ENCODE measurements at places on chromosomes 12 and 14. TPM values are rescaled to one million over a fixed set of nuclear protein-coding genes. Genes with fewer than 3 reads are reported as not detected.

The ACSM4 gene
- not detected for total RNA-seq

The GPD1 gene
- total RNA-seq, result 1.5 TPM

The AMN1 gene
- total RNA-seq, result 10.5 TPM

The STON2 gene
- total RNA-seq, result 25.1 TPM

The KRT3 gene
- not detected for total RNA-seq

The RERGL gene
- 7.9 TPM for total RNA-seq

The KERA gene
- total RNA-seq, result not detected

The MANSC4 gene
- total RNA-seq, result not detected

The IL22 gene
- not detected for total RNA-seq

DNA sequence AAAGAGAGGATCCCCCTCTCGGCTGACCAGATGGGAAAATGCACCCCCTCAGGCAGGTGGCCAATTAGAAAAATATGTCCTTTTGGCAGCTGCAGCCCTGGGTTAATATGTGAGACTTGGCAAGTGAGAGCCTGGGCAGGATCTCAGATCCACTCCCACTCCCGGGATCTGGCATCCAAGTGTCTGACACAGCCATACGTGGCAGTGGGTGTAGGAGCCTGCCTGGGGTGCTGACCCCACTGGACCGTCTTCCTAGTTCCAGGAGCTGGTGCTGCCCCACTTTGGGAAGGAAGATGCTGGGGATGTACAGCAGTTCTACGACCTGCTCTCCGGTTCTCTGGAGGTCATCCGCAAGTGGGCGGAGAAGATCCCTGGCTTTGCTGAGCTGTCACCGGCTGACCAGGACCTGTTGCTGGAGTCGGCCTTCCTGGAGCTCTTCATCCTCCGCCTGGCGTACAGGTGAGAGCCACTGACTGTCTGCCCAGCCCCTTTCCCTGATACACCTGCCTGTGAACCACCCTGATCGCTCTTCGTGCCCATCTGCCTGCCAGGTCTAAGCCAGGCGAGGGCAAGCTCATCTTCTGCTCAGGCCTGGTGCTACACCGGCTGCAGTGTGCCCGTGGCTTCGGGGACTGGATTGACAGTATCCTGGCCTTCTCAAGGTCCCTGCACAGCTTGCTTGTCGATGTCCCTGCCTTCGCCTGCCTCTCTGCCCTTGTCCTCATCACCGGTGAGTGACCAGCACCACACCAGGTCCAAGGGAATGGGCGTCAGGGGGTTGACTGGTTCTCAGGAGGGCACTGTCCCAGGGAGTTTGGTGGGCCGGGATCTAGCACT lies 5.8 kb downstream of the NR4A1 start:
- DNase-seq, result no peak

DNA sequence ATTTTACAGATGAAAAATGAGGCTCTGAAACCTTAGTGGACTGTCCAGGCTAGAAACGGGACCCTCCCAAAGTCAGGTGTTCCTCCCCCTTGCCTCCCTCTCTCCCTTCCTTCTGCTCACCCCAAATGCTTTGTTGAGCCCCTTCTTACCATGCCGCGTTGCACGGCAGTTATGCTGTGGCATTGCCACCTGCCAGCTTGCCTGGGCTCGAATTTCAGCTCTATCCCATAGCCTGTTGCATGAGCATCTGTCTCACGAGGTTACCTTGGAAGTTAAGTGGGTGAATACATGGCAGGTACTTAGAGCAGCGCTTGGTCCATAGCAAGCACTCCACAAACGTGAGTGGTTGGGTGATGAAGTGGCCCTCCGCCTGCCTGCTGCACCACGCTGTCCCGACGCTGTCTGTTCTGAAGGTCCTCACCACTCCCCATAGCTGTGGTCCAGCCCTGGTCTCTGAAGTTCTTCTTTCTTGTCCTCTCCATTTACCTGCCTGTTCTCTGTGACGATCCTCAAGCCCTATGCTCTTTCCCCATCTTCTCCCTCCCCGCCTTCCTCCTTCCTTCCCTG lies 269.9 kb downstream of the CACNA1C start:
- DNase-seq, result no peak

DNA sequence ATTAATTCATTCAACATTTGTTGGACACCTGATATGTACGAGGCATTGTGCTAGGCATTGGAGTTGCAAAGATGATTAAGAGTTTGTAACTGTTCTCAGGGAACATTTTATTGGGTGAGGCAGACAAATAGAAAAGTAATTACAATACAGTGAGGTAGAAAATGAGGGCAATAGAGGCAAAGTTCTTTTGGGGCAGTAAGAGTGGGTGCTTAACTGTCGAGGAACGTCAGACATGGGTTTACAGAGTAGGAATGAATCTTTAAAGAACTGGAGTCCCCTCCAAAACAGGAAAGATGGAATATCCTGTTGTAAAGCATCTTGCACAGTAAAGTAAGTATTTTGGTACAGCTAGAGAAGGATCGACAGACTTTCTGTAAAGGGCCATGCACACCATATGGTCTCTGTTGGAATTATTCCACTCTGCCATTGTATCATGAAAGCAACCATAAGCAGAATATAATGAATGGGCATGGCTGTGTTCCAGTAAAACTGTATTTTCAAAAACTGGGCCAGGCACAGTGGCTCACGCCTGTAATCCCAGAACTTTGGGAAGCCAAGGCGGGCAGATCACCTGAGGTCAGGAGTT lies 9.1 kb downstream of the CREBL2 start:
- DNase-seq, result no peak

DNA sequence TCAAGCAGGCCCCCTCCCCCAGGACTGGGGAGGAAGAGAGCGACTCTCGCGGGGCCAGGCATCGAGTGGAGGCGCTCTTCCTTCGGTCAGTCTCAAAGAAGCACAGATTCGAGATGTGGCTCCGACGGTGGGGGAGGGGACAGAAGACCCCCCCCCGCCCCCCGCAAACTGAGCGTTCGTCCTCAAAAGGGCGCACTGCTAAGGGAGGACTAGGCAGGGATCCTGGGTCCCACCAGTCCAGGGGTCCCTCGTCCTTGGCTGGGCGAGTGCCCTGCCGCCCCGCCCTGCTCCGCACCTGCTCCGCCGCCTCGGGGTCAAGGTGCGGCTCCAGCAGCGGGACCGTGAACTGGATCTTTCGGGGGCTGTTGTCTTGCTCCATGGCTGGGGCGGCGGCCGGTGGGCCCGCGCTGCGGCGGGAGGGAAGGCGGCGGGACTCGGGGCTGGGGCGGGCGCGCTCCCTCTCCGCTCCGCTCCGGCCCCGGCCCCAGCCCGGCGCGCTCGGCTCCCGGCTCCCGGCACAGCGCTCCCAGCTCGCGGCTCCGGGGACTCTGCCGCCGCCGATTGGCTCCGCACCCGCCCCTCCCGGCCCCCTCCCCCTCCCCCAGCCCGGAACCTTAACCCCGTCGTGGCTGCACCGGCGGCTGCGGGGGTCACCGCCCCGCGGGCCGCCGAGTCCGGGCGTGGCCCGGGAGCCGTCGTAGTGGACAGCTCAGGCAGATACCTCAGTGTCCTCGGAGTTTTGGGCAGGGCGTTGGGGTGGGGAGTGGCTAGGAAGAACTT lies at the start of gene PPP1R1A:
Gene PPP1R1A (minus strand): TSS at position 550 of the 780 bp plus-strand sequence. CDS start 171 bp downstream, at position 379.
- DNase-seq, result no peak

DNA sequence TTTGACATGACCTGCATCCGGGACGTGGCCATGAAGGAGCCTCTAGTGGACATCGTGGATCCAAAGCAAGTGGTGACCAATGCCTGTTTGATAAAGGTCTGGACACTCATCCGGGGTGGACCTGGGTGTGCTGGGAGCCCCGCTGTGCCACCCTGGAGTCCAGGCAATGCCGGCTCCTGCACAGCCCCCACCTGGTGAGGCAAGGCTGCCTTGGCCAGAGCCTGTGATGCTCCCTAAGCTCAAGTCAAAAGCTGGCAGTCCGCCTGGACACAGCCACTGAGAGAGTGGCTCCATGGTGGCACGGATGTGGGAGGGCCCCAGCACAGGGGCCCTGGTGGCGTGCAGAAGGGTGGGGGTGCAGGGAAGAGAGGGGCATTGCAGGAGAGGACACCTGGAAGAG lies 85.9 kb downstream of the PRMT8 start:
- DNase-seq, result no peak

GRCh38 chr12:40168868-40169267 lies 55.9 kb upstream of the LRRK2 start:
- no peak for DNase-seq

GRCh38 chr14:93132472-93133065 lies 16.8 kb upstream of the ITPK1 start:
- DNase-seq, result no peak

DNA sequence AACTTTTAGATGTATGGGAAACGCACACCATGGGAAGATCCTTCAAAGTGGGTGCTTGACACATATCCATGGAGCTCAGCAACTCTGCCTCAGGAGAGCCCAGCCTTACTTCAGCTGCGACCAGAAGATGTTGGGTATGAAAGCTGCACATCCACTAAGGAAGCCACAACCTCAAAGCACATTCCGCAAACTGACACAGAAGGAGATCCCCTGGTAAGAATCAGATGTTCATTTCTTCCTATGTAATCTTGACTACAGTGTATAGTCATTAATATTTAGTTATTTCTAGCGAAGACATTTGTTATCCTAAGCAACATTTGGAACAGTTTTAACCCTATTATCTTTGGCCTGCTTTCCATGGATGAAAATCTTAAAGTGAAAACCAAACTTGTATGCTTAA lies 374.2 kb downstream of the NAV3 start:
- no peak for DNase-seq

GRCh38 chr14:26339381-26339780 lies 258.5 kb downstream of the NOVA1 start:
- no peak for DNase-seq

DNA sequence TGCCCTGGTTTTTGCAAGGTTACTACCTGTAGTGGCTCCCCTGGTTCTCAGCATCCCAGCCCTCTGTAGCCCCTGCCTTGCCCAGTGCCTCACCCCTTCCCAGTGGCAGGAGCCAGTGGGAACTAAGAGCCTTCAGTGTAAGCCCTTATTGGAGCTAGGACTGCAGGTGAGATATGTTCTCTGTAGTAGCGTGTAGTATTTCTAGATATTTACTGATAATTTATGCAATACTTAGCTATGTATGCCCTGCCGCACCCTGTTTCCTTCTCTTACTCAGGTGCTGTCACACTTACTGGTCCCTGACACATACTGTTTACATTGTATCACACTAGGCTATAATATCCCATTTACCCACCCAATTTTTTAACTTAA lies 3.6 kb downstream of the BMAL2 start:
- no peak for DNase-seq

DNA sequence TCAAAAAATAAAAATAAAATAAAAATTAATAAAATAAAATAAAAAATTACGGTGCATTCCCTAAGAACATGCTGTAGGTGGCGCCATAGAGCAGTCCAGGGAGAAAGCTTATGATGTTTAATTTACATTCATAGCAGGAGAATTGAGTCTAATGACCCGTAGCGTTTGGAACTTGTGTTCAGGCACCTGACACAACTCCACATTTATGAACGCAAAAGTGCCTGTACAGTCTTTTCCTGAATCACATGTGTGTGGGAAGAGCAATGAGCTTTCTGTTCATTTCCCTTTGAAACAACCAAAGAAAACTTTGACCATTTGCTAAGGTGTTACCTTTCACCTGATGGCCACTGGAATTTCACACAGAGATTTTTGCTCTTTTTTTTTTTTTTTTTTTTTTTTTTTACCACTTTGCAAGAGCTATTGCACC lies 60.6 kb upstream of the KCNA1 start:
- DNase-seq, result no peak

GRCh38 chr14:20683891-20684661 lies at the start of gene RNASE4:
Gene RNASE4 (plus strand): TSS chr14:20684560. CDS start chr14:20699372, 14,812 bp downstream.
- peak; percentile 94 for DNase-seq

- no peak for DNase-seq
Observed at GRCh38 chr12:48998497-48999353, 450 bp downstream of the DDN start.

DNA sequence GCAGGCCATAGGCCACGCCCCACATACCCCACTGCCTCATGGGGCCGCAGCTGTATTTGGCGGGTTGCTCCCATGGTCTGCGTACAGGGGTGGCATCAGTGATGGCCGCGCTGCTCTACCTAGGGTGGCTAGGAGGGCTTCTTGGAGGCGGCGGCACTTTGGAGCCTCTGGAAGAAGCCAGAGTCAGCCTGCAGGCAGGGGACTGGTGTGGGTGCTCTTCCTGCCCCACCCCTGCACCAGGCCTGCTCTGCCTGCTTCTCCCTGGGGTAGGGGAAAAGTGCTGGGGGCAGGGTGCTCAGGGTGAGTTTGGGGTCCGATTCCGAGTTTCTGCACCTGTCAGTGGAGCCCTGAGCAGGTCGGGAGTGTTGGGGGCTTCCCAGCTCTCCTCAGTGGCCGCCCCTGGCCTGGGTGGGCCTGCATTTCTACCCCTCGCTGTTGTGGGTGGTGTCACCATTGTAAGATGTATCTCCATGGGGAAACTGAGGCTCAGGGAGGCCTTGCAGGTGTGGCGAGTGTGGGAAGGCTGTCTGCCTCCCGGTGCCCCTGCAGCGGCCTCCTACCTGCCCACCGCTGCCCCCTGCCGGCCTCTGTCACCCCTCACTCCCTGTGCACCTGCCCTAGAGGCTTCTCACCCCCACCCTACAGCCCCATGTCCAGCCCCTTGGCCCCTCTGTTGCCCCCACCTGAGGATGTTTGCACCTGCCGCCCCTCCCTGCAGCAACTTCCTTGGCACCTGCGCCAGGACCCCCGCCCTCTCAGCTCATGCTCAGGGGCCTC lies 5.5 kb downstream of the CEP170B start:
- peak; percentile 80 for DNase-seq

GRCh38 chr12:40015345-40015744 lies 90.5 kb downstream of the SLC2A13 start:
- DNase-seq, result no peak

- DNase-seq, result no peak
Observed at GRCh38 chr12:66119870-66120241, 10.7 kb downstream of the LLPH start.

DNA sequence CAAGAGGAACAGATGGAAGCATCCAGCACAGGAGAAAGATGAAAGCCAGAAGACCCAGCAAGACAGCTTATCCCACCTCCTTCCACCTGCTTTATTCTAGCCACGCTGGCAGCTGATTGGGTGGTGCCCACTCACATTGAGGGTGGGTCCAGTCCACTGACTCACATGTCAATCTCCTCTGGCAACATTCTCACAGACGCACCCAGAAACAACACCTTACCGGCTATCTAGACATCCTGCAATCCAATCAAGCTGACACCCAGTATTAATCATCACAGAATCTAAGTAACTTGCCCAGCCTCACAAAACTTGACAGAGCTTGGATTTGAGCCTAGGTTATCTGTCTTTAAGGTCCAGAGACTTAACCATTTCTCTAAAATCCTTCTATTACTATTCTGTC lies 208.9 kb downstream of the PAH start:
- DNase-seq, result no peak

DNA sequence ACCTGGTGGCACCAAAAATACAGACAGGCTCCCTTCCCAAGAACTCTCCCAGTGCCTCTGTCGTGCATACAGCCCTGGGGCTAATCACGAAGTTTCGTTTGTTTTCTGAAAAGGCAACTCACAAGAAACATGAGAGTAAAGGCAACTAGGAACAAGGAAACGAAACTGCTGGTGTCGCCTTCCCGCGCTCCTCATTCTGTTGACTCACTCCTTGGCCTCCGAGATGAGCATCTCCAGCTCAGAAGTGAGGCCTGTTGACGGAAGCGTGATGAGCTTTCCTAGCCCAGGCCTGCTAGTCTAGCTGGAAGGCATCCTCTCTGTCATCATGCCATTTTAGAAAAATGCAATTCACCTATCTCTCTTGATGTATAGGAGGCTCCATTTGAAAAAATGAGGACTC lies 50.5 kb downstream of the TTC9 start:
- DNase-seq, result peak; percentile 81

GRCh38 chr14:80699861-80700260 lies 241.7 kb downstream of the CEP128 start:
- DNase-seq, result no peak

Data from posterior vena cava (tissue), 2 donors.